ENCODE measurements at places on chromosomes 7 and 10.

DNA sequence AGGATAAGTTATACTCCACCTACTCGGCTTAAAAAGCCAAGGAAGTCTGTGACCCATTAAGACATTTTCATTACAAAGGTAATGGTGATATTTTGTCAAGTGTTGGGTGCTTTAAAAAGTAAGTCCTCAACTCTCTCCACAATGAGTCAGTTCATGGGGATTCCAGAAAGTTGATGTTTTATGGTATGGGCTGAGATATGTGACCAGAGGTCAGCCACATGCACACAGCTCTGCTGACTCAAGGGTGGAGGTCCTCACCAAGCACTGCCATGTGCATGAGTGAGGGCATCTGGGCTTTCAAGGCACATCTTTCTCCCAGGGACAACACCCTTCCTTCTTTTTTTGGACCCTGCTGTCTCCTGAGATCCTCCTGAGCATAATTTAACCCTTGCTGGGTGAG lies 292.9 kb downstream of the PTEN start:
- no peak for DNase-seq

DNA sequence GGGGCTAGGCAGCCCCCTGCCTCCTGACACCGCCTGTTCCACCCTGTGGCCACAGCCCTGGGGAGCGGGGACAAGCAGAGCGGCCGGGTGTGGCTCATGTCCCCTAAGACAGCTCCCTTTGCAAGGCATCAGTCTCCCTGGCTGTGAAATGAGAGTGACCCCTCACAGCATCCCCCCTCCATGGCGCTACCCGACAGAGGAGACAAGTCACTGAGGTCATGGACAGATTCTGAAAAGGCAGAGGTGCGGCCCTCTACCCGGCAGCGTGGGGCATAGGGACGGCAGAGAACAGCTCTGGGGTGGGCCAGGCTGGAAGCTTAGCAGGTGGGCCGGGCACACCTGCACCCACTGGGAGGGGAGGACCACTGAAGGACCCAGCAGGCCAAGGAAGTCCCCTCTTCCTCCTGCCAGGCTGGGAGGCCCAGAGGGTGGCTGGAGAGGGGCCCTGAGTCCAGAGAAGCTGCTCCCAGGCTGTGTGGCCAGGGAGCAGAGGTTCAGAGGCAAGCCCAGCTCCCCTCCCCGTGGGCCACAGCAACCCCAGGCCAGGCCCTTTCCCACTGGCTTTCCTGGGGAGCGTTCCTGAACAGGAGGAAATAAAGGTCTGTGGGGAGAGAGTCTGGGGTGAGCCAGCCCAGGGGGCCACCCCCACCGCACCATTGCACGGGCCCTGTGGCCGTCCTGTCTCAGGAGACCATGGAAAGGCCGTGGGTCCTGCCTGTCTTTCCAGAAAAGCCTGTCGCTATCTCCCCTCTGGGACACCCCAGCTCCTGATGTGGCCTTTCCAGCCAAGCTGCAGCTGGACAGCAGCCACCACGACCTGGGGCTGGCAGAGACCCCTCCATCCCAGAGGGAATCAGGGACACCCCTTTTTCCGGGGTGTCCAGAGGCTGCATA lies 1.7 kb downstream of the ADAP1 start:
- no peak for DNase-seq

- no peak for DNase-seq
Measured at GRCh38 chr7:134482858-134483257, 24.0 kb upstream of the AKR1B1 start.

DNA sequence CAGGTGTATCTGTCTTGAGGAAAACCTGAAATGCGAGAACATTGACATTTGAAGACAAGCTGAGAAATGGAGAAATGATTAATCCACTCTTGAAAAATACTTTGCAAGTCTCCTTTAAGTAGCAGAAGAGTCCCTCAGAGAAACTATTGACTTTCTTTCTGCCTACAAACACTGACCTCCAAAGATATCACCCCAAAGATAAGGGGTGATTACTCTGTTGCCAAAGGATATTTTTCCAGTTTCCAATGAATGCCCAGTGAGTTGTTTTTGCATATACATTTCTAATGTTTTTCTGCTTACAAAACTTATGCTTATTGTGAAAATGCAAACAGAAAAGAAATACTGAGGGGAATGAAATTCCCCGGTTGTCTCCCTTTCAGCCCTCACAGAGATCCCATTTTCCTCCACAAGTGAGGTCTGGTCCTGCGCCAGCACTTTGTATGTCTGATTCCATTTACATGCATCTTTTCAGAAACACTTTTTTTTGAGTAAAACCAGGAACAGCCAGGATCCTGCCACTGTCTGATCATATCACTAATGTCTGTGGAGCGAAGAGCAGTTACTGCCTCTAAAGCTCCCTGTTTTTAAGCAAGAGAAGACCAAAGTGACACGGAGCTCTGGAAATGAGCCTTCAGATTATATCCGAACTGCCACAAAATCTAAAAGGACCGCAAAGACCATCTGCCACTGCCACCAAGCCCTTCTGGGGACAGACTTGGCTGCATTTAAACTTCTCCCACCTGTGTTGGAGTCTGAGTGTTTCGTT lies 82.9 kb upstream of the PDCD4 start:
- no peak for DNase-seq

- no peak for DNase-seq
Measured at GRCh38 chr10:8705415-8705814, 650.9 kb downstream of the GATA3 start.

DNA sequence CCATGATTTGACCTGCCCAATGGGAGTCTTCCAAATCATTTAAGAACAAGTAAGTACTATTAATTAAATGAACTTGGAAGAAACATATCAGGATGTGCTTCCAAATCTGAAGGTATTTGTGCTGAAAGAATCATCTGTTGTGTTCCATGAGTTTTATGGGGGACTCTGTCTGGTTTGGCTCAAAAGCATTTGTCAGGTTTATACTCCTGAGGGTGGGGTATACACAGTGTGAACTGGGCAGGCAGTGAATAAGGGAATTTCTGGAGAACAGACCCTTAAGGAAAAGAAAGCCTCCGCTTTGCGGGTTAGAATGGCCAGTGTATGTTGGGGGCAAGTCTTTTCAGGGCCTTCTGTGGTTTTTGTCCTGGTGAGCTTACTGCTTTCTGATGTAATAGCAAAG lies 29.9 kb downstream of the TCF7L2 start:
- DNase-seq = no peak

GRCh38 chr10:13816195-13816925 lies 229.6 kb downstream of the PRPF18 start:
- DNase-seq = no peak

GRCh38 chr10:76306856-76307255 lies 875.4 kb downstream of the LRMDA start:
- DNase-seq = no peak

- no peak for DNase-seq
Measured at GRCh38 chr7:156889089-156889488, 3.9 kb downstream of the LMBR1 start.

DNA sequence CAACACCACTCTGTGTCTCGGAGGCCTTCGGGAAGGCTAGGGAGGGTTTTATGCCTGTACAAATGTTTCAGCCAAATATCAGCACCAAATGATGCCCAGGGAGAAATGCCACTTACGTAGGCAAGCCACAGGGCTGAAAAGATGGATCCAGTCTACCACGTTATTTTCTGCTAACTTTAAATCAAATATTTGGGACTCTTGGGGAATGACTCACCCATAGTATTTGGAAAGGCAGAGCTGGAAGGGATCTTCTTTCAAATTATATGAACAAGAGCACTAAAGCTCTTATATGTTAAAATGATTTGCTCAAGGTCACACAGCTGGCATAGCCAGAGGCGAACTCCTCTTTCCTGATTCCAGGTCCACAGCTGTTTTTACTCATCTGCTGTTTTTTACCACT lies 591.4 kb downstream of the SORCS1 start:
- DNase-seq = no peak
